ENCODE measurements at places on chromosomes 4 and X.

- no peak for DNase-seq
Measured at GRCh38 chrX:27598312-27598711, 8.2 kb downstream of the DCAF8L2 start.

DNA sequence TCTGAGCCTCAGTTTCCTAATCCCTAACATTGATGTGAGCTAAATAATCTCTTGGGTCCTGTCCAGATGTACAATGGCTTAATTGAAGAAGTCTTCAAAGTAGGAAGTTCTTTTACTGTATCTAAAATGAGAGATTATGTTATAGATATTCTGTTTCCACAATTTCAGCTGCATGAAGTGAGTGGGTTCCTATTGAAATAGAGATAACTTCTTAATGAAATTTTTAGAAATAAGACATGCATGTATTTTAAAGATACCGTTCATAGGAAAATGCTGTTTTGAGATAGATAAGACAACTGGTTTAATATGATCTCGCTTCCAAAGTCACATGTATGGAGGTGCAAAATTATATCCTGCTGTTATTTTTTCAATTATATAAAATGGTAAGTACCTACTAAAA lies 71.9 kb downstream of the CLDN22 start:
- no peak for DNase-seq

DNA sequence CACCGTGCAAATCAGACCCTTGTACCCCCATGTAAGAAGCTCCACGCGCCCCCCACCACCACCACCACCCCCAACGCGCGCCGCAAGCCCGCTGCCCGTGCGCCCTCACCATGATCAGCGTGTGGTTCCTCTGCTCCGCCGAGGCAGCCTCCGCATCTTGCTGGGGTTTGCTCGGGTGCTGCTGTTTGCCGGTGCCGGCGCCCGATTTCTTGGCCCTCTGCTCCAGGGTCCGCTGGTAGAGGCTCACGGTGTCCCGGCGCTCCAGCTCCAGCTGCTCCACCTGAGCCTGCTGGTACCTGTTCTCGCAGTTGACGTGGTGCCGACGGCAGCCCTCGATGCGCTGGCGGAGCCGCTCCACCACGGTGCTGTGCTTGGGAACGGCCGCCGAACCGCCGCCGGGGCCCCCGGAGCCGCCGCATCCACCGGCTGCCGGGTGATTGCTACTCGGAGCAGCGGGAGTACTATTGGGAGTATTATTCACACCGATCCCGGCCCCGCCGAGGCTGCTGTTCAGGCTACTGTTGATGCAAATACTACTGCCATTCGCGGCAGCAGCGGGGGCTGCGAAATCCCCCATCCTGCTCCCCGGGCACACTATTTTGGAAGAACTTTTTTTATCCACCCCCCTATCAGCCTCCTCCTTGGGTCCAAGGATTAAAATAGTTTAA lies 1.1 kb downstream of the MAML3 start:
- peak; percentile 9 for DNase-seq

- DNase-seq, result no peak
Measured at GRCh38 chr4:57156242-57156990, 46.2 kb upstream of the IGFBP7 start.

GRCh38 chr4:81804849-81805248 lies 333.1 kb upstream of the RASGEF1B start:
- DNase-seq, result no peak

- DNase-seq, result no peak
Measured at GRCh38 chr4:118729287-118730286, 44.4 kb downstream of the METTL14 start.

DNA sequence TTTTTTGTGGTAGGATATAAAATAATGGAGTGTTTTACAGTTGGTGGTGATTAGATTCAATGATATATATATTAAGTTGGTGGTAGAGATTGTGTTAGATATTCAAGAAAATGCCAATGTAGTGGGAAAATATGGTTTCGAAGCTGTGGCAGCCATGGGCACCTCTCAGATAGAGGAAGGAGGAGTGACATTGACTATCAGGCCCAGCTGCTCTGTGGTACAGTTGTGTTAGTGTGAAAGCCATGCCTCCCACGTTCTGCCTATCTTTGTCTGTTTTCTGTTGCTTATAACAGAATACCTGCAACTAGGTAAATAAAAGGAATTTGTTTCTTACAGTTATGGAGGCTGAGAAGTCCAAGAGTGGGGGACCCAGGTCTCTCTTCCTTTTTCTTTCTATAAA lies 101.9 kb downstream of the ARHGAP10 start:
- no peak for DNase-seq

DNA sequence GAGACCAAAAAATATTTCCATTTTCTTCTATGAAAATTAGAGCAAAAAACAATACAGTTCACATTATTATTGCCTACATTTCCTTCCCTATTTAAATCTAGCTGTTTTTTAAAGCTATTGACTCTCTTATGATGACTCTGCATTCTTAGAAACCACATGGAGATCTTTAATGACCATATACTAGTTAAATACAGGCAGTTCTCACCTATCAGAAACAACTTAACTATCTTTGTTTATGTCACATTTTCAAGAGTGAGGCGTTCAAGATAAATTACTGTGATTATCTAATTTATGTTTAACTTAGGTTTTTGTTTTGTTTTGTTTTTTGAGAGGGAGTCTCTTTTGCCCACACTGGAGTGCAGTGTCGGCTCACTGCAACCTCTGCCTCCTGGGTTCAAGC lies 3.0 kb downstream of the CISD2 start:
- no peak for DNase-seq

DNA sequence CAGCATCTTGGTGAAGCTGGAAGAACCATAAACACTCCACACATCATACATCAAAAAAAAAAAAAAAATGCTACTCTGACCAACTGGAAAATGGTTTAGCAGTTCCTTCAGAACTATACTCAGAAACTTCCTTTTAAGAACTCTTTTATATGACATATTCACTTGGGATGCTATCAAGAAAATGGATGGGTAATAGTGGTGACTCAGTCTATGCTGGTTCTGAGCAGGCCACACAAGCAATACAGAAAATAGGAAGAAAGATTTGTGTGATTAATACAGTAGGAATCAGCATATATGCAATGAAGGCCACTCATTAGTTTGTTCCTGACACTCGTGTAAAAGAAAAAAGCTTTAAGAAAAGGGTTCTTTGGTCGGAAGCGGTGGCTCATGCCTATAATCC lies 123.5 kb upstream of the FAT4 start:
- no peak for DNase-seq

- DNase-seq, result no peak
Measured at GRCh38 chr4:11843927-11844326, 415.2 kb upstream of the HS3ST1 start.

- no peak for DNase-seq
Measured at GRCh38 chr4:96073461-96073860, 233.6 kb downstream of the PDHA2 start.

DNA sequence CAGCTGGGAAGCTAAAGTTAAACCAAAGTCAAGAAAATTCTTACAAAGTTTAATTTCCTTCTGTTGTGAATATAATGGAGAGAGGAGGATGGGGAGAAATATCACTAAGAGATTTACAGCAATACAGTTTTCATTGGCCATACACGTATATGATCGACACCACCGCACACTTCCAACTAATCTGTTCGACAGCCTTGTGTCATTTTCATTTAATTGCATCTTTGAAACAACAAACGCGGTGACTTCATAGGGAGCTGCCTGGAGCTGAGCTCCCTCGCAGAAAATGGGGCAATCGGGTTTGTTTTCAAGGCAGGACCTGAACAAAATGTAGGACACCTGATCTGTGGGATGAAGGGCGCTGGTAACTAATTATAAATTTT lies 1.3 kb downstream of the PTPN13 start:
- no peak for DNase-seq

GRCh38 chr4:70734971-70735370 lies 13.2 kb downstream of the RUFY3 start:
- DNase-seq, result no peak

GRCh38 chr4:87025023-87025613 lies 90.3 kb downstream of the AFF1 start:
- no peak for DNase-seq

DNA sequence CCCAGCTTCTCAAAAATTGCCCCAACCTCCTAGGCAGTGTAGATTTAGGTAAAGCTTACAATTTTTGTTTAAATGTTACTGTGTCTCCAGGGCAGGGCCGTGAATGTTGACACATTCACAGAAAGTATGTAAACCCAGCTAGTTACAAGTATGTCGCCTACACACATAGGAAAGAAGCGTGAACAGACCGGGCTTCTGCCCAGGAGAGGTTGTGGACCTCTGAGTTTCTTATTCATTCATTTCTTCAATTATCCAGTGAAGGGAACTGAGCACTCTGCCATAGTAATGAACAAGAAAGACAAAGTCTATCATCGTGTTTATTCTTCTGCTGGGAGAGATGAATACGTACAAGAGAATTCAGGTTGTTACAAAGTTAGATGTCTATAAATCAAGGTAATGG lies 93.2 kb downstream of the TRIML1 start:
- no peak for DNase-seq

GRCh38 chrX:47572773-47573340 lies 9.4 kb upstream of the TIMP1 start:
- DNase-seq, result no peak

GRCh38 chrX:418927-419729 lies 32.4 kb upstream of the PPP2R3B start:
- DNase-seq, result no peak

- no peak for DNase-seq
Measured at GRCh38 chrX:136899221-136899620, 18.7 kb upstream of the RBMX start.

DNA sequence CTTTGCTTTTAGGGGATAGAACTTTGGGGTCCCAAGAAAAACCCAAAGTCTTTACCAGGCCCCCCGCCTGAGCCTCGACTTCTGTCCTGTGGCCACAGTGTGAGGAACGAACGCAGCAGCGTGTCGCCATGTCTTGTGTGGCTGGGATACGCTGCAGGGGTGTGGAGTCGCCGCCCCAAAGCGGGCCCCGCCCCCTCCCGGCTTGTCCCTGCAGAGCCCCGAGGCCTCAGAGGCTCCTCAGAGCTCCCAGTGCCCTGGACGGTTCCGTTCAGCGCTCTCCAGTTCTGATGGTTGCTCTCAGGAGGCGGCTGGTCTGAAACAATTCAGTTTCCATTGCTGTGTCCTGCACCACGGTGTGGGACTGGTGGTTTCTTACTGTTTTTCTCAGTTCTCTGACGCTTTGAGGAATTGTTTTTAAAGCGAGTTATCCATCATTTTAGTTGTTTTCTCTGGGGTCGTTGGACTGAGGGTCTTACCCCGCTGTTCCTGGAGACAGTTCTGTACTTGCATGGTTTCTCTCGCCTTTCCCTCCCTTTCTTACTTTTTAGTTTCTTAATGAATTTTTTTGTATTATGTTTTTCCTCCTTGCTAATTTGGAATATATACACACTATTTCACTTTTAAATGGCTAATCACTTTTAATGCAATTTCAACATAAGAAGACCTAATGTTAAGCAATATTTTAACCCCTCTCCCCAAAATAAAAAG lies 1.6 kb upstream of the IDUA start:
- peak; percentile 32 for DNase-seq

DNA sequence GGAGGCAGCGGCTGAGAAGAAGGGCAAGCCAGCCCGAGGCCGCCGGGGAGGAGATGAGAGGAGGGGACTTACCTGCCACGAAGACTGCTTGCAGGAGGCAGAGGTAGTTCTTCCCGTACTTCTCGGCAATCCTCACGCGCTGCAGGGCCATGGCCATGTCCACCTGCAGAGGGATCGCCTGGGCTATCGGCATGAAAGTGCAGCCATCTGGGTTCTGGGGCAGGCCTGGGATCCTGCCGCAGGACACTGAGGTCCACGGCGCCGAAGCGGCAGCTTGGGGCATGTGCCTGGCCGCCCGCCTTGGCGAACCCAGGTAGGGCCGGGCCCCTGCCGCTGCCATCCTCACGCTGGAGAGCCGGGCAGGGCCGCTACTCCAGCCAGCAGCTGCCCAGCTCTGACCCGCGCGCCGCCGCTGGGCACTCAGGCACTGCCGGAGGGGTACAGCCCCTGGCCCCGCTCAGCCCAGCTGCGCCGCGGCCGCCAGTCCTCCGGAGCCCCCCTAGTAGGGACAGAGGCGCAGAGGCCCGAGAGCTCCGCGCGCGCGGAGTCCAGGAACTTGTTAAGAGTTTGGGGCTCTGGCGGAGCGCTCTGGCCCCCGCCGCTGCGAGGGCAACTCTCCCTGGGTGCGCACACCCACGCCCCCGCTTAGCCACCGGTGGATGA lies 16.0 kb downstream of the MCF2 start:
- DNase-seq, result no peak

DNA sequence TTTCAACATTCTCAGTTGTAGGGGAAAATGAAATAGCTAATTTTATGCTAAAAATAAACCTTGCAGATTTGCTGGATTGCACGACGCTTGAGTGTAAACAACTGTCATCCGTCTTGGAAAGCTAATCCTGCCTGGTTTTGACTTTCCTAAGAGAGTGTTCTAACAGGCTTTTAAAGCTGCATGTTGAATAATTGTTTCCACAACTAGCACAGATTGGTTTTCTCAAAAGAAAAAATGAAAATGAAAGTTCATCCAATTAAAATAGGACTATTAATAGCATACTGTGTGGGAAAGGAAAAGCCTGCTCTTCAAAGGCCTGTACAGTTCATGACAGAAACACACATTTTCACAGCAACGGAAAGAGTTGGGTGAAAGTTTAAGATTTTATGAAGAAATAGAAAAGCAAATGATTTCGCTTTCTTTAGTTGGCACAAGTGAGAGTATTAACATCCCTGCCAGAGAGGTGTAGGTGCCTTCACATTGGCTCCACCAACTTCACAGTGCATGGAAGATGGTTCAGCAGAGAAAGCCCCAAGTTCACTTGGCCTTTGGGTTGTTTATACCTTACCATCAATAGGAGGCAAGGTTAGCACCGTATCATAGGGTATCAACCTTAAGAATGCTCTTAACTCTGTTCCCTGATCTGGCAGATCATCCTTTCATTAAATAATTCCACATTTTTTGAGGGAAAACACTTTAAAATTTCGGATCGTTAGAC lies 140.0 kb upstream of the GUCY1A1 start:
- no peak for DNase-seq

GRCh38 chr4:74206088-74206825 lies 48.3 kb downstream of the MTHFD2L start:
- no peak for DNase-seq

- no peak for DNase-seq
Measured at GRCh38 chr4:149718500-149718899, 97.1 kb downstream of the IQCM start.

DNA sequence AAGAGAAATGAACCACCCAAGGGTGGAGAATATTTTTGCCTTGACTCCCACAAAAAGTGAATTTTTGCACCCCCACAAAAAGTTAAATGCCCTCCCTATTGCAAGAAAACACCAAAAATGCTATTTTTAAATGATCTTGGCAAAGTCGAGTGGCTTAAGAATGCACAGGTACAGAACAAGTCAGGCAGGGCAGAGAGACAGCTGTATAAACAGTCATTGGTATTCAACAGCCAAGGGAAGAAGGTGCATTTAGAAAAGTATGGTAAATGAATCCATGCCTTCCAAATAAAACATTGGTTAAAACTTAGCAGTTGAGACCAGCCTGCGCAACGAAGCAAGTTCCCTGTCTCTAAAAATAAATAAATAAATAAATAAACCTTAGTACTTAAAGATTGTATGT lies 169.3 kb downstream of the CHIC2 start:
- no peak for DNase-seq

GRCh38 chrX:63932006-63932405 lies 147.0 kb upstream of the ARHGEF9 start:
- DNase-seq, result no peak

- DNase-seq, result no peak
Measured at GRCh38 chr4:153570228-153570973, 104.2 kb downstream of the TMEM131L start.

GRCh38 chr4:69859140-69859685 lies 732 bp downstream of the SULT1E1 start:
- no peak for DNase-seq

- no peak for DNase-seq
Measured at GRCh38 chrX:120140293-120140981, 18.0 kb upstream of the RHOXF2 start.

- no peak for DNase-seq
Measured at GRCh38 chr4:89099471-89099870, 11.9 kb upstream of the TIGD2 start.
